Femur (tissue), 1 donor: ENCODE measurements at places on chromosomes 1 and 21.
A peak's percentile ranks its signal among the peaks of the same experiment; 100 is the strongest.

GRCh38 chr1:99590578-99591209 lies 55.2 kb upstream of the PALMD start:
- DNase-seq = peak; percentile 60

GRCh38 chr21:33123374-33124123 lies 53.6 kb downstream of the OLIG1 start:
- no peak for DNase-seq

GRCh38 chr1:181159451-181160140 lies 71.1 kb downstream of the IER5 start:
- no peak for DNase-seq

DNA sequence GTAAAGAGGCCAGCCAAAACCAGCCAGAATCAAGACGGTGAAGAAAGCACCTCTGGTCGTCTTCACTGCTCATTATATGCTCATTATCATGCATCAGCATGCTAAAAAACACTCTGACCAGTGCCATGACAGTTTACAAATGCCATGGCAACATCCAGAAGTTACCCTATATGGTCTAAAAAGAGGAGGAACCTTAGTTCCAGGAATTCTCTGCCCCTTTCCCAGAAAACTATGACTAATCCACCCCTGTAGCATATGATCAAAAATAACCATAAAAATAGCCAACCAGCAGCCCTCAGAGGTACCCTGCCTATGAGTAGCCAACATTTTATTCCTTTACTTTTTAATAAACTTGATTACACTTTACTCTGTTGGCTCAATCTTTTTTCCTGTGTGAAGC lies 34.2 kb upstream of the PBX1 start:
- DNase-seq = no peak

DNA sequence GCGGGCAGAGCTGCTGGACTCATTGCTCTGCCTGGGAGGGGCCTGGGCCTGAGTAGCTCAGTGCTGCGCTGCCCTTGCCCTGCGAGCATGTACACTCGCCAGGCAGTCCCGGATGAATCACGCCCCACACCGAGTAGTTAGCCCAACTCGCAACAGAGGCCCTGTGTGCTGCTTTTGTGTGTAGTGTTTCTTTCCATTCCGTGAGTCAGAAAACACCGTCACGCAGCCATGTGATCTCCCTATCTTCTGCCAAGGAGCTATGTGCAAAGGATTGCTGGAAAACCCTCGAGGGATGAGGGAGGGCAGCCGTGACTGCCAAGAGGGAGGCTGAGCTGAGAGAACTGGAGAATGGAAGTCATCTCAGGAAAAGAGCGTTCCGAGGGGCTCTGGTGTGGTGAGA lies 37.3 kb downstream of the NENF start:
- DNase-seq = peak; percentile 90

- no peak for DNase-seq
Measured at GRCh38 chr21:28799926-28800325, 192.8 kb downstream of the LTN1 start.

- no peak for DNase-seq
Measured at GRCh38 chr1:67737875-67738274, 52.9 kb downstream of the GADD45A start.

DNA sequence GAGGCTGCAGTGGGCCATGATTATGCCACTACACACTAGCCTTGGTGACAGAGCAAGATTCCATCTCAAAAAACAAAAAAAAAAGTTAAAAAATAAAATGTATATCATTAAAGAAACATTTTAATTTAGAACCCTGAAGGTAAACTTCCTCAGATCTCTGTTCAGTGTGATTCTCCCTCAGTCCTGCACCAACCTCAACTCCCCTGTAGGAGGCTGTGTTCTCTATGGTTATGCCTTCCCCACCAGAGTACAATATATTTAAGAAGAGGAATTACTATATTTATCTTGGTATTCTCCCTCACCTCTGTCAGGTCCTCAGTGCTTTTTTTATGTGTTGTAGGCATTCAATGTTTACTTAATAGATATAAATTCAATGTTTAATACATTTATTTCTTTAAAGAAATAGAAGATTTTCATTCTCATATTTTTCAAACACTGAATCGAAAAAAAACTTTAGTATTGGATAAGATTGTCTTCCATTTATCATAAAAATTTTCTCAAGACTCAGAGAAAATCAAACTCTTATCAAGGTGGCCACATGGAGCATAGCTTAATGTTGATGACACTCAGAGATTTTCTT lies 4.8 kb upstream of the LRRC8B start:
- no peak for DNase-seq
